Activated naive CD4-positive, alpha-beta T cell treated with Interleukin-2 at 50 U/mL for 16 hours (primary cell): ENCODE measurements at places on chromosomes 2 and 18.
A peak's percentile ranks its signal among the peaks of the same experiment; 100 is the strongest.

DNA sequence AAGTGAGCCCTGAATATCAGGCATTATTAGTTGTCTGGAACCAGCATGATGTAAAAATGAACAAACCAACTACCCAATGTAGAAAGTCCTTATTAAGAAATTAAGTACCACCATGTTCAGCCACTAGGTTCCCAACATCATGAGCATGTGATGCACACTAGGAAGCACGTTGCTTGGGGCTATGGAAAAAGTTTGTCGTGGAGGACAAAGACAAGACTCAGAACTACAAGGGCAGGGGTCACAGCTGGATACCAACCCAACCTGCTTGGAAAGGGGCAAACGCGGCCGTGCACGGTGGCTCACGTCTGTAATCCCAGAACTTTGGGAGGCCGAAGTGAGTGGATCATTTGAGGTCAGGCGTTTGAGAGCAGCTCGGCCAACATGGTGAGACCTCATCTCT is 64.0 kb downstream of the ADNP2 start:
- DNase-seq = no peak

DNA sequence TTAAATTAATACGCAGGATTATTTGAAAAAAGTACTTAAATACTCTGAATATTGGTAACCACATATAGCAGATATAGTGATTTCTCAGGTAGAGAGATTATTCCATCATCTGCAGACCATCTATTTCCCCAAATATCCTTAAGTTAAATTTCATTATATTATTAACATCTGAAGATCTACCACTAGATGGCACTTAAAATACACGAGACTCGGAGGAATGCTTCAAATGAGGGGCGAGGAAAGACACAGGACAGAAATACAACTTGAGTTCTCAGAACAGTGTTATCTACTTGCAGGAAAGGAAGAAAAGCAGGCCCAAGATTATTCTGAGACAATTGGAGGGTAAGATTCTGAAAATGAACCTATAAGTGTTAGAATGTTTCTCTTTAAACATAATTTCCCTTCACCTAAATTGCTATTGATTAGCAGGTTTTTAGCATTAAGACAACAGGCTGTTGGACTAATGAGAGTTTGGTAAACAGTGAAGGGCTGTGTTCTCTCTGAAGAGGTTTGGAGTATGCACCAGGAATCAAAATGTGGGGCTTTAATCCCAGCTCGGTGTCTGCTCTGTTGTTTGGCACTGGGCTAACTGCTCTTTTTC is 76.9 kb upstream of the GCFC2 start:
- DNase-seq = no peak

GRCh38 chr18:23056315-23056714 is 79.0 kb upstream of the CABLES1 start:
- DNase-seq = no peak

- no peak for DNase-seq
Measured at GRCh38 chr2:18290386-18290785, 270.1 kb downstream of the RDH14 start.

DNA sequence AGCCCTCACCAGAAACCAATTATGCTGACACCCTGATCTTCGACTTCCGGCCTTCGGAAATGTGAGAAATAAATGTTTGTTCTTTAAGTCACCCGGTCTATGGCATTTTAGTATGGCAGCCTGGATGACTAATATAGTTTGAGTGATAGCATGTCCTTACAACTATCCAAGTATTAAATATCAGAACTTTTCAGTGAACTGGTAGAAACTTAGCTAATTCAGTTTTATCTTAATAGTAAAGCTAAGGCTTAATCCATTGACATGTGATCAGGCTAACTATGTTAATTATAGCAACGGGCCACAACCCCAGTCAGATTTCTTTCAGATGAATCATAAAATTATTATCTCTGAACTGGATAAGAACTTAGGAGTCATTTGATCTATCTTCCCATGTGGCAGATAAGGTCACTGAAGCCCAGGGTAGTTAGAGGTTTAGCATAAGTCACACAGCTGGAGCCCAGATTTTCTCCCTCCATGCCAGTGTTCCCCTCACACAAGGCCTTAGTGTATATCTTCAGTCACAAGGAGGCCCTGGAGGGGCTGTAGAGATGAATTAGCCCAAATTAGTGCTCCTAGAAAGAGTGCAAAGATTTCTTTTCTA is 40.7 kb upstream of the UPP2 start:
- DNase-seq = no peak

DNA sequence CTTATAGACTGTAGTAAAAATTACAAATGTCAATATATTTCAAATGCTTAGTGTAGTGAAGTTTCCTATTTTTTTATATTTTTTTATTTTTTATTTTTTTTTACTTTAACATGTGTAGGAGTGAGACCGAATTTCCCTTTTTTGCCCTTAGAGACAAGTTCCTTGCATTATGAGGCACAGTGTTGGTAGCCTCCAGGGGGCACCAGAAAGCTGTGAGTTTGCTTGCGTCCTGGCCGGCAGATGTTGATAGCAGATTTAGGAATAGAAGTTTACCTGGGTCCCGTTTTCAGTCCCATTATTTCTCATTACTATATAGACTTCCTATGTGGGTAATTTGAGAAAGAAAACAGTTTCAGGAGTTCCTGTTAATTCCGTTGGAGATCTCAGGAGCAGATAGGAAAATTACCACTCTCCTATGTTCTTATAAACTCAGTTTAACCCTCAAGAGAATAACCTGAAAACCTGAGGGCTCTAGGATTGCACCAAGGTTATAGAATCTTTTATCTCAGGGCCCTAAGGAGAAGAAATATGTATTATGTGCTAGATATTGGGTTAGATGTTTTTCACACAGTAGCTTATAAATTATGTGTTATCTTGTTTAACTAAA is 157.5 kb upstream of the SESTD1 start:
- DNase-seq = peak; percentile 48

- DNase-seq = no peak
Measured at GRCh38 chr18:75714766-75715165, 287.3 kb upstream of the SMIM21 start.

DNA sequence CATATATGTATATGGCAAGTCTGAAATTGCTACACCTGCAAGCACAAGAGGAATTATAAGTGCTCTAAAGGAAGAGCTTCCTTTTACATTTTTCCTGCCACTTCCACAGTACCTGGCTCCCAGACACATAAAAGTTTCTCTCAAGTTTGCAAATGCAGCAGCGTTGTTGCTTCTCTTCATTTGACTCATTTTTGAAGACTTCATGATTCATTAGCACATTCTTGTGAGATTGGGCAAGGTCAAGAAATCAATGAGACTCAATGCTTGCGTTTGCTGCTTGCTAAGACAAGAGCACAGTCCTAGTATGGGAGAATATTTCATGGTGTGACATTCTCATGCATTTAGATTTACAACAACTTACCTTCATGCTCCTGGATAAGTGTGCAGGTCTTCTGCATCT is 42.6 kb upstream of the PDCL3 start:
- no peak for DNase-seq

DNA sequence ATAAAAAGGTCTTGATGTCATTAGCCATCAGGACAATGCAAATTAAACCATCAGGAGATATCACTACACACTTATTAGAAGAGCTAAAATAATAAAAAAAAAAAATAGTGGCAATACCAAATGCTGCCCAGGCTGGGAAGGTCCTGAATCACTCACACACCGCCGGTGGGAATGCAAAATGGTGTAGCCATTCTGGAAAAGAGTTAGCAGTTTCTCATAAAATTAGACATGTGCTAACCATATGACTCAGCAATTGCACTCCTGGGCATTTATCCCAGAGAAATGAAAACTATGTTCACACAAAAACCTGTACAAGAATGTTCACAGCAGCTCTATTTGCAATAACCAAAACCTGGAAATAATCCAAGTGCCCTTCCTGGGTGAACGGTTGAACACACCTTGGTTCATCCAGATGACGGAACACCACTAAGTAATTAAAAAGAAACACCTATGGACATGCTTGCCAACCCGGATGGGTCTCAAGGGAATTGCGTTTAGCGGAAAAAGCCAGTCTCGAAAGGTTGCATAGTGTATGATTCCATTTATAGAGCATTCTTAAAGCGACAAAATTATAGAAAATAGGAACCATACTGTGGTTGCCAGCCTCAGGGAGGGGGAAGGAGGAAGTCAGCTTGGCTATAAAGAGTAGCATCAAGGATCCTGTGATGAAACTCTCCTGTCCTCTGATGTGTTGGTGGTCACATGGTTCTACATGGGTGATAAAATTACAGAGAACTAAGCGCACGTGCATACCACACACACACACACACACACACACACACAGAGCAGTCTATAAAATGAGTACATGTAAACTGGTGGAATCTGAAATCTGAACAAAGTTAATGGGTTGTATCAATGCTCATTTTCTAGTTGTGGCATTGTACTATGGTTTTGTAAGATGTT is 4.6 kb downstream of the MBP start:
- peak; percentile 42 for DNase-seq

- no peak for DNase-seq
Measured at GRCh38 chr2:234137400-234138014, 87.0 kb downstream of the SPP2 start.

GRCh38 chr2:40113997-40114396 is 334.9 kb upstream of the THUMPD2 start:
- DNase-seq = no peak

- no peak for DNase-seq
Measured at GRCh38 chr18:34221971-34222306, 2.8 kb downstream of the NOL4 start.

DNA sequence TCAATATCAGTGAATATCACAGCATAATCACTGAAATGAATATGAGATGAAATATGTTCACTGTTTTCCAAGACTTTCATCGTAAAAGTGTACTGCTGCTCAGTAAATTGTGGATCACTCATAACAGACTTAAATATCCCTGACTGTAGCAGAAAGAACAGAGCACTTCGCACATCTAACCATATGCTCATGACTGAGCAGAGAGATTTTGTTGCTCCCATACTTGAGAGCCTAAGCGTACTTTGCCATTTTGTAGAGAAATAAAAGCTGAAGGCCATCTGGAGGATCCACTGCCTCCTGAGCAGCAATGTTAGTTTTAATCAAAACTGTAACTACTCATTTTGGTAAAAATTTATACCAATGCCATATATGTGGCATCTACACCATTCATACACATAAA is 243.5 kb downstream of the STK39 start:
- DNase-seq = no peak

GRCh38 chr2:25831746-25832449 is 46.4 kb downstream of the ASXL2 start:
- DNase-seq = no peak

- no peak for DNase-seq
Measured at GRCh38 chr18:7272311-7273049, 41.6 kb downstream of the LRRC30 start.

DNA sequence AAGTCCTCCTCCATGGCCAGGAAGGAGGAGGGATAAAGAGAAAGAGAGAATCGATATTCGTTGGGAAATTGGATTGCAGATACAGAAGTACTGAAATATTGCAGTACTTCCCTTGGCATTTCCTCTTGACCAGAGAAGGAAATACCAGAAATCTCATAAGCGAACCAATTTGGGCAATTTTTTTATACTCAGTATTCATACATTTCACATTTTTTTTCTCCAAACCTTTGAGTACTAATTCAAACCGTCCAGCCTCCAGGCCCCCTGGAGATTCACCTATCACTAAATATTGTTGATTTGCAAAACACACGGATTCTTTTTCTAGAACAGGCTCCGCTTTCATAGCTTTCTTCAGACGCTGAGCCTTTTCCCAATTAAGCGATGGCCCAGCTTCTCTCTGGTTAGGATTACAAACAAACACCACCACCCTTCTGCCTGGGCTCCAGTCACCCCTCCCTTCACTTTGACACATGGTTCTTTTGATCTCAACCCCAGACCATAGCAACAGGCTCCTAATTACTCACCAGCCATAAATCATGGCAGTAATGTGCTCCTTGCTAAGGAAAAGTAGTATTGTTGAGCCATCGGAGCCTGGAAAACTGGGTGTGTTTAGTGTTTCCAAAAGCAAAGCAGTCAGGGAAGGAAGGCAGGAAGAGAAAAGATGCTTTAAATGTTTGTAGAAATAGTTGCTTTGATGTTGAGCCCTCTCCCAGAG is 138.4 kb upstream of the CCDC68 start:
- DNase-seq = no peak

DNA sequence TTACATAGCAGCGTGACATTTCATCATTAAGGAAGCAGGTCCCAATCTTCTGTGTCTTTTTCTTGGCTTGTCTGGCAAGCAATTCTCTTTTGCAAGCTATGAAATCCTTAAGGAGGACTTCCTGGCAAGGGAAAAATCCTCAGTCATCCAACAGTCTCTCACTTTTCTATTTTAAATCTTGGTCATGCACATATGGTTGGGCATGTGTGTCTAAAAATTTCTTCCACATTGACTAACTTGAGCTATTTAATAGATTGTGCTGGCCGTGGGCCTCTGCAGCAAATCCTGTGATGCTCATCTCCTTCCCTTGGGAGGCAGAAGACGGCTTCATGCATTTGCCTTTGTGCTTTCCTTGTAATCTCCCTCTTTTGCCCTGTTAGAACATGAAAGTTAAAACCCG is 634.3 kb upstream of the FANCL start:
- no peak for DNase-seq

DNA sequence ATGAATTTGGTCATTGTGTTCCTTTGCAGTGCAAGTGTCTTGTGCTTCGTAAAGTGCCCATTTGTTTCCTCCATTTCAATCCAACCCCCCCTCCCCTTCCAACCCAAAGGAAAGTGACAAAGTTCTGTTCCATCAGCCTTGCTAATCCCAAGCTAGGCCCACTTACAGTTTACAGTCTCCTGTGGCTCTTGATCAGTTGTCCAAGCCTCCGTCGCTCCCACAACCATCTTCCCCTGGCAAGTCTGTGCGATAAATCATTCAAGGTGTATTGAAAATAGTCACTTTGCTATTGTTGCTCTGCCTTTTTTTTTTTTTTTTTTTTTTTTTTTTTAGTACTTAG is 6.5 kb downstream of the POU3F3 start:
- no peak for DNase-seq

- no peak for DNase-seq
Measured at GRCh38 chr18:70931942-70932814, 643.3 kb downstream of the SOCS6 start.

DNA sequence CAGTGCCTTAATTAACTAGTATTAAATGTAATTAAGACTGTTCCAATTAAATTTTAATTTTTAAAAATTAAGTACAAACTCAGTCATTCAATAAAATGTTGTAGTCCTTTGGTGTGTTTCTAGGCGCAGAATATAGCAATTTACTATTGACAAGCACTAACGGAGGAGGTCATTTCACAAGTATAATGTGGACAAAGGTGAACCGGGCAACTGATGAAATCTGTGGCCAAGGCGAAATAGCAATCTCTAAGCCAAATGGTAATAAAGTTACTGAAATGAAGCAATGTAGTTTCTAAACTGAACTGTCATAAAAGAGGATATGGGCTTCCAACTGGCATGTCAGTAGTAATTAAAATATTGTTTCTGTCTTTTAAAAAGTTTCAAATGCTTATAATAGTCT is 27.5 kb downstream of the FIGN start:
- DNase-seq = no peak

GRCh38 chr2:9755008-9755407 is 88.3 kb upstream of the TAF1B start:
- no peak for DNase-seq
